ENCODE measurements at places on chromosomes 7 and 10.

- no peaks in the 10 kb centered on the region for H3K4me1 ChIP-seq
- no peaks in the 10 kb centered on the region for H3K27me3 ChIP-seq
These were observed 135.9 kb downstream of the LRRN3 start for GRCh38 chr7:111226800-111227199.

DNA sequence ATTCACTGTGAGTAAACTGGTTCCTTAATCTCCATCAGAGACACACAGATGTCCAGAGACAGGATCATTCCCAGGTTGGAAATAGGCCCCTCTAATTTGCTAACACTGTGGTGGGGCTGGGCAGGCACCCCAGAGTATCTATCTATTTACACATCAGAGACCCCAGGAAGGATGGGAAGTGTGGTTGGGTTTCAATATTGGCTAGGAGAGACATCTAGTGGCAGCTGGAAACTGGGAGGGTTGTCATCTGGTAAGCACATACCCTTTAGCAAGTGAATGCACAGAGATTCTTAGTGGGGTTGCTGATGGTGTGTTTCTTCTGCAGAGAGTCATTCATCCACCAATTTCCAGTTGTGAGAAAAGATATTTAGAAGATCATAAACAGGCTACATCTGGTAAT lies 36.0 kb upstream of the NRG3 start:
- no peak for DNase-seq
- H3K36me3 ChIP-seq, result no peaks in the 10 kb centered on the region
- no peaks in the 10 kb centered on the region for H3K4me1 ChIP-seq
- H3K4me3 ChIP-seq, result no peak overlapping the region
- peaks cover 2% of the 10 kb centered on the region for H3K27me3 ChIP-seq

DNA sequence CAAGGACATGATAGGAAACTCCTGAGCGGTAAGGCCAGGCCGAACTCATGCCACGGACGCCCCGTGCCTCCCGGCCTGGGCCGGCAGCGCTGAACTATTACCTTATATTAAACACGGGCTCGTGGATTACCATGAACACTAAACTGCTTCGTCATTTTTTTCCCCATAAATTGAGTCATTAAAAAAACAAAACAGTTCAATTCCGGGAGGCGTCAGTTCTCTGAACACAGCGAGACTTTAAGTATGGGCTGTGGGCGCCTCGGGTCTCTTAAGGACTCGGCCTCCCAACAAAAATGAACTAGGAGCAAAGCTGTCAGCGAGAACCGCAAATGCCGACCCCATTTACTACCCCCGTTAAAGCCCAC lies 519 bp downstream of the PITRM1 start:
- peaks cover 20% of the 10 kb centered on the region for H3K27me3 ChIP-seq
- H3K4me1 ChIP-seq, result peaks cover 9% of the 10 kb centered on the region
- H3K4me3 ChIP-seq, result peak overlapping the region; percentile 90

- H3K36me3 ChIP-seq, result no peaks in the 10 kb centered on the region
- no peaks in the 10 kb centered on the region for H3K4me1 ChIP-seq
- H3K27ac ChIP-seq, result no peak overlapping the region
- no peak for DNase-seq
- H3K27me3 ChIP-seq, result peaks cover 9% of the 10 kb centered on the region
- no peak overlapping the region for H3K4me3 ChIP-seq
These were observed 175.0 kb upstream of the PLXNA4 start for GRCh38 chr7:132751244-132751647.

GRCh38 chr10:66405566-66405965 lies 520.3 kb upstream of the LRRTM3 start:
- no peak overlapping the region for H3K4me3 ChIP-seq
- H3K4me1 ChIP-seq, result no peaks in the 10 kb centered on the region
- DNase-seq, result no peak
- H3K27me3 ChIP-seq, result no peaks in the 10 kb centered on the region
- no peak overlapping the region for H3K27ac ChIP-seq

GRCh38 chr7:111763221-111763801 lies 201.0 kb upstream of the IMMP2L start:
- H3K4me3 ChIP-seq, result no peak overlapping the region
- H3K27ac ChIP-seq, result no peak overlapping the region
- peaks cover 5% of the 10 kb centered on the region for H3K27me3 ChIP-seq
- H3K4me1 ChIP-seq, result no peaks in the 10 kb centered on the region
- no peaks in the 10 kb centered on the region for H3K36me3 ChIP-seq
- no peak for DNase-seq

DNA sequence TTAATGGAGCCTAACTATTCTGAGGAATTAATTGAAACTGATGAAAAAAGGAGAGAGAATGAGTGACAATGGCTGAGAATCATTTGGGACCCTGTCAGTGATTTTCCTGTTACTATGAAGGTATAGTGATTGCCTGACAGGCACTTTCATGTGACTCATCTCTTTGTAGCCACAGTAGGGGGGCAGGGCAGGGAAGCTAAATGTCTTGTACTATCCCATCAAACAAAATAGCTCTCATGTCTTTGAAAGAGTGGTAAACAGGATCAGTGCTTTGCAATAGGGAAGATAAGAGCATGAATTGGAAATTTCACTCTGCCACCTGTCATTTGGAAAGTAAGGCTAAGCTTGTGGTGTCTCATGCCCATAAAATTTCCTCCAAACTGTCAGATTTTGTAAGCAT lies 94.5 kb upstream of the GSDME start:
- H3K4me1 ChIP-seq, result peaks cover 52% of the 10 kb centered on the region
- no peaks in the 10 kb centered on the region for H3K27me3 ChIP-seq
- H3K27ac ChIP-seq, result no peak overlapping the region
- no peak overlapping the region for H3K4me3 ChIP-seq

DNA sequence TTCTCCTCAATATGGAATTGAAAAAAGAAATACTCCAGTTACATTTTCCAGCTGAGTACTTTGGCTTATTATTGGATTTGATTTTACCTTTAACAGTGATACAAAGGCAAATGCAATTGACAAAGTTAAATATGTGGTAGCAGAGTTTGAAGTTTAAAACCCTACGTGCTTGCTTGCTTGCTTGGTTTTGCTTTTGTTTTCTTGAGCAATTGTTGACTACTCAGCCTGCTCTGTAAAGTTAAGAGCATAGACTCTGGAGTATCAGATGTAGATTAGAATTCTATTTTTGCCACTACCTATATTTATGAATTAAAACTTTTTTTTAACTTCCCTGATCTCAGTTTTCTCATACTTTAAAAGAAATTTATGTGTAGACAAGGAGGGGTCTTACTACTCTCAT lies 51.4 kb downstream of the PCDH15 start:
- no peak for DNase-seq
- no peaks in the 10 kb centered on the region for H3K36me3 ChIP-seq
- H3K27me3 ChIP-seq, result no peaks in the 10 kb centered on the region
- H3K4me1 ChIP-seq, result no peaks in the 10 kb centered on the region
- H3K27ac ChIP-seq, result no peak overlapping the region

GRCh38 chr10:30155401-30155800 lies 96.0 kb upstream of the JCAD start:
- H3K36me3 ChIP-seq, result no peaks in the 10 kb centered on the region
- no peak for DNase-seq
- H3K27ac ChIP-seq, result no peak overlapping the region
- H3K4me1 ChIP-seq, result peaks cover 19% of the 10 kb centered on the region
- no peak overlapping the region for H3K4me3 ChIP-seq
